ENCODE measurements at places on chromosomes 6 and 20.

GRCh38 chr6:117540670-117541069 lies 58.2 kb downstream of the DCBLD1 start:
- no peak for DNase-seq

GRCh38 chr20:50449738-50450492 lies 60.3 kb upstream of the PTPN1 start:
- DNase-seq, result no peak

- DNase-seq, result no peak
Observed at GRCh38 chr6:127289934-127290333, 23.3 kb downstream of the RNF146 start.

DNA sequence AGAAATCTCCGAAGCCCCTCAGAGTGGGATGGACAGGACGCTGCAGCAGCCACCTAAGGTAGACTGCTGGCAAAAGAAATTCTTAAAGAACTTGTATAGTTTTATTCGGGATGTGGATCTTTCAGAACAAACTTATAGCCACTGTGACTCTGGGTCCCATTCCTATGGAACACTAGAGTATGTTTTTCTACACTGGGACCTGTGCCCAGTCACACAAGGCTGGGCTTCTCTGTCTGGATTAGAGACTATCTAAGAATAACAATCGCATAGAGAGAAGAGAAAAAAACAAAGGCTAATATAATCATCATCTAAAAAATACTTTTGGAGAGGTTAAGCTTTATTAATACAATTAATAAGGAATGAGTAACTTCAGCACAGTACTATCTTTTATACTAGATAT lies 28.9 kb downstream of the RMND1 start:
- no peak for DNase-seq

DNA sequence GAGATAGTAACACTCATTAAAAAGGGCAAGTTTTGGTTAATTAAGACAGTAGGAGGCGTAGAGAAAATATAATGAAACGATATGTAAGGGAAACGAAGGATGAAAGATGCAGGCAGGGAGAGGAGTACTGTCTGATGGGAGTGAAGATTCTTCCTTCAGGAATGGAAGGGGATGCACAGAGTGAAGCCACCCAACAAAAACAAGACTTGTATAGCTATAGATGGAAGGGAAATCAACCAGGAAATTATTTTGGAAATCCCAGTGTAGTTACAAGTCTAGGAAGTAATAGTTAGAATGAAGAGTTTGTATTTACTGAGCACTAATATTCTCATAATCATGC lies 19.7 kb upstream of the HLA-DRB1 start:
- DNase-seq, result no peak
